ENCODE measurements at places on chromosomes 16 and 17.

GRCh38 chr17:8630227-8630801 lies at the start of gene MYH10:
Gene MYH10 (minus strand): TSS chr17:8630725. CDS start chr17:8623246, 7,479 bp downstream.
- no peak for DNase-seq

- DNase-seq, result no peak
Measured at GRCh38 chr16:24319126-24319814, 63.1 kb downstream of the CACNG3 start.

DNA sequence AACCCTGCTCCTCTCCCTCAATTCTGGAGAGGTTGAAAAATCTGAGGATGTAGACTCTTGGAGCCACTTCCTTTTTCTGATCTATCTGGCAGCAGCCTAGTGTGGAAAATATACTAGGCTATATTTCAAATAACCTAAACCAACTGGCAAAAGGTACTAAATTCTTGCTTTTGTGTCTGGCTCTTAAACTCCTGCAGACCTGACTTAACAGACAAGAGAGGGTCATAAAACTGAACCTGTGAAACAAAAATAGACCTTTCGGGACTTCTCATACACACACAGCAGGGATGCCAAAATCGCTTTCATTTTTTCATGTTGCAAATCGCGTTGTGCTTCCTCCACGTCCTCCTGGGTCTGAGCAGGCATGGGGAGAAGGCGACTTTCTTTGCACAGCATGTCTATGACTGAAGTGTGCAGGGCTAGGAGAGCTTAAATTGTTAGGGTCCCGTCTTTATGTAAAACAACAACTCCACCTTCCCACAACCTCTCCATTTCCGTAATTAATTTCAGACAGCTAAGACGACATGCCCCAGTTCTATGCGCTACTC lies 520.7 kb upstream of the PSMD7 start:
- no peak for DNase-seq

GRCh38 chr17:34219405-34219804 lies 35.7 kb upstream of the CCL2 start:
- no peak for DNase-seq

DNA sequence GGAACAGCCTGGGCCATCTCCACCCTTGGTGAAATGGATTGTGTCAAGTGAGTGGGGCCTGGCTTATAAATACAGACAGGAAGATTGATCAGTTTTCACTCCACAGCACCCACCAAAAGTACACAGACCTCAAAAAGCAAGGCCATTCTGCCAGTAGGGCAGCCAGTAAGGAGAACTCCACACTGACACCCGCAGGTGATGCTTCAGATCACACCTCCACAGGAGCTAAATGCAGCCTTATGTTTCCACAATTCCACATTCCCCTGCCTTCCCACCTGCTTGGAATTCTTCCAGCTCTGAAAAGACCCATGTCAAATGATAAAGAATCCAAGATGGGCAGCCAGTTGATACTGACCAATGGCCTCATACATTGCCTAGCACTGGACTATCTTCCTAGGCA lies 191.1 kb downstream of the ZFHX3 start:
- DNase-seq, result peak; percentile 3

GRCh38 chr16:86930001-86930400 lies 351.7 kb downstream of the FOXL1 start:
- DNase-seq, result no peak

GRCh38 chr16:2500918-2501750 lies 12.6 kb upstream of the ATP6V0C start:
- DNase-seq, result peak; percentile 92

DNA sequence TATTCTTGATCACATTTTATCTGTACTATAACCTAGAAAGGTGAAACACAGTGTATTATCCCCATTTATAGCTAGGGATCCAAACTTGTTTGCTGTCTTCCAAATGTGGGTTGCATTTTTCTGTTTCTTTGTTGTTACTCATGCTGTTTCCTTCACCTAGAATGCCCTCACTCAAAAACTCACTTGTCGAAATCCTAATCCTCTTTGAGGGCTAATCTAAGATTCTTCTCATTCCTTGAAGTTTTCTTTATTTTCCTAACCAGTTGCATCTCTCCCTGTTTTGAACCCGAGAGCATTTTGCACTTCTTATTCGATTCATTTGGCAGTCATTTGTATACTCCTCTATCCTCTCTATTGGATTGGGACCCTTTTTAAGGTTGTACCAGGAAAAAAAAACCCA lies 9.6 kb downstream of the CALCOCO2 start:
- no peak for DNase-seq

- no peak for DNase-seq
Measured at GRCh38 chr17:72606656-72607055, 485.8 kb downstream of the SLC39A11 start.

GRCh38 chr17:4641297-4642195 lies at the start of gene ALOX15:
Gene ALOX15 (minus strand): TSS chr17:4641678. CDS start chr17:4641651, 27 bp downstream.
- DNase-seq, result no peak

Data from nucleus accumbens (tissue), 56 donors.